Activated CD4-positive, CD25-positive, alpha-beta regulatory T cell treated with anti-CD3 and anti-CD28 coated beads, Interleukin-2, amount 50 U/mL, for 72 hours (primary cell): ENCODE measurements at places on chromosomes 16 and 17.

DNA sequence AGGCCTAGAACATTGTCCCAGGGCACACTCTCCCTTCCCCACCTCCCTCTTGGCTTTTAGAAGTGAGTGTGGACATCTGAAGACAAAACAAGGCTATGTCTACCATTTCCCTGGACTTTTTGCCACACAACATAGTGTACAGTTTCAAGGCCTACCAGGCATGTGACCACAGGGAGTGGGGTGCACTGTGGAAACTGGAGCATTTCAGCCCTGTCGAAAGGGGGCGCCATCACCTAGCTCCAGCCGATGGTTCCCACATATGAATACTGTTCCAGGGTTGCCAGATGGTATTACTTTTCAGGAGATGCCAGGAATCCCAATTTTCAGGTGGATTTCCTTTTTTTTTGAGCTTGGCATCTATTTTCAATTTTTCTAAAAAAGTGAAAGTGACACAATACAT, 140.7 kb downstream of the KATNIP start:
- DNase-seq, result no peak

GRCh38 chr17:36148559-36149295, 27.7 kb downstream of the TBC1D3B start:
- DNase-seq, result peak; percentile 63

DNA sequence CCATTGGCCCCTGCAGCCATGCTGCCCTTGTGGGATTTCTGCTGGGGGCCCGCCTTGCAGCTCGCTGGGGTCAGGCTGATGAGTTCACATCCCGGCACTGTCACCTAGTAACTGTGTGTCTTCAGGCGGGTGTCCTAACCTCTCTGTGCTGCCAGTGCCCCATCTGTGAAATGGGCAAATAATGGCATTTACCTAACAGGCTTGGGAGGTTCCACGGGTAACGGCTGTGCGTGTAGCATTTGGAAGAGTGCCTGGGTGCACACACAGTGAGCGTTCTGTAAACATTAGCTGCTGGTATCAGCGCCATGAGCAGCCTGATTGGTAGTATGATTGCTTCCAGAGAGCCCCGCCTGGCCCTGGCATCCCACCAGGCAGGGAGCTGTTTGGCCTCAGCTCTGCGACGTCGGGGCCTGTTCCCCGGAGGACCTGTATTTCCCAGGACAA, 167.3 kb upstream of the GSE1 start:
- no peak for DNase-seq

DNA sequence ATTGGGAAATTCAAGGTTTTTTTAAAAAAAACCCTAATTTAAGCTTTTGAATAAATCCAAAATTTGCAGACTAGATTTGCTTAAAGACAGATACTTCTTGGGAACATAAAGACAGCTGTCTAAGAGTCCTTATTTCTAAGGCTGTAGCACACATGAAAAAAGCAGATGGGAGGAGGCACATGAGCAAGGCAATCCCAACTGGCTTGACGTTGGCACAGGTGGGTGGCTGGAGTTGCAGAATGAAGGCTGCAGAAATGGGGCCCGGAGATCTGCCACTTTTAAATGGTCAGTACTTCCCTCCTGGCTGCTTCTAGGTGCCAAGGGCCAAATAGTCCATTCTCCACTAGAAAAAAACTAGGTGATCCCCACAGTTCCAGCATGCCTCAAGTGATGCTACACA, 4.4 kb downstream of the KIAA0753 start:
- no peak for DNase-seq

GRCh38 chr17:3977387-3977786, 13.2 kb upstream of the ATP2A3 start:
- no peak for DNase-seq

- peak; percentile 37 for DNase-seq
Observed at GRCh38 chr16:81873843-81874752, 95.0 kb downstream of the PLCG2 start.

DNA sequence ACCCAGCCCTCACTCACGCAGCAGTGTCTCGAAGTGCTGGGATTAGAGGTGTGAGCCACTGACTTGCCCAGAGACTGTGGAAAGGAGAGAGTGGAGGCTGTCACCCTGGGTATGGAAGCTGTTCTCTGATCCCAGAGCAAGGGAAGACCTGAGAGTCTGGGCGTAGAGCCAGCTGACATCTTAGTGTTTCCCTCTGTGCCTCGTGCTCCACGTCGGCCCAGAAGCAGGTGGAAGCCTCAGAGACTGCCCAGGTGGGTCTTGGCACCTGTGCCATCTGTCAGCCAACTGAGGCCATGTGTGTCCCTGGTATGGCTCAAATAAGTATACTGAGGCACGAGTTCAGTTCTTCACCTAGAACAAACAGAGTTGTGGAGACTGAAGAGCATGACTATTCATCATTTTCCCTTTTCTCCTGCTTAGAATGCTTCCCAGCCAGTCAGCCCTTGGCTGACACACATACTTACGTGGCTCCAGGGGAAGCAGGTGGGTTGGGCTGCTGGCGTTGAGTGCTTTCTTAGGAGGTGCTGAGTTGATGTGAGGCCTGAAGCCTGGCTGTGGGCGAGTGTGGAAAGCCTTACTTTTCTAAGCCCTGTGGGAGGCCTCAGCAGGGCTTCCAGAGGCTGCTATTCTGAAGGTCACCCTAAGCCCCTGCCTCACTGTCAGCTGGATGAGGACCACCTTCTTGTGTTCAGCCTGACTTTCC, 8.1 kb downstream of the CTRL start:
- DNase-seq, result no peak

DNA sequence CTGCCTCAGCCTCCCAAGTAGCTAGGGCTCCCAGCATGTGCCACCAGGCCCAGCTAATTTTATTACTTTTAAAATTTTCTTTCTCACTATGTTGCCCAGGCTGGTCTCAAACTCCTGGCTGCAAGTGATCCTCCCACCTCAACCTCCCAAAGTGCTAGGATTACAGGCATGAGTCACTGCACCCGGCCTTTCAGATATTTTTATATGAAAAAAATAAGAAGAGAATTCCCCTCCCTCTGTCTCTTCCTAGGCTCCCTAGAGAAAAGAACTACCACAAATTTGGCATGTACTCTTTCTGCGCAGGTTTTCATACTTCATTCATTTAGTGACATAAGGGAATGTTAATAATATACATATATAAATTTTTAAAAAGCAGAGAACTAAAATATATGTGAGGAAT, 21.7 kb upstream of the SMURF2 start:
- no peak for DNase-seq

- no peak for DNase-seq
Observed at GRCh38 chr17:65712383-65713267, 151.2 kb upstream of the AXIN2 start.

DNA sequence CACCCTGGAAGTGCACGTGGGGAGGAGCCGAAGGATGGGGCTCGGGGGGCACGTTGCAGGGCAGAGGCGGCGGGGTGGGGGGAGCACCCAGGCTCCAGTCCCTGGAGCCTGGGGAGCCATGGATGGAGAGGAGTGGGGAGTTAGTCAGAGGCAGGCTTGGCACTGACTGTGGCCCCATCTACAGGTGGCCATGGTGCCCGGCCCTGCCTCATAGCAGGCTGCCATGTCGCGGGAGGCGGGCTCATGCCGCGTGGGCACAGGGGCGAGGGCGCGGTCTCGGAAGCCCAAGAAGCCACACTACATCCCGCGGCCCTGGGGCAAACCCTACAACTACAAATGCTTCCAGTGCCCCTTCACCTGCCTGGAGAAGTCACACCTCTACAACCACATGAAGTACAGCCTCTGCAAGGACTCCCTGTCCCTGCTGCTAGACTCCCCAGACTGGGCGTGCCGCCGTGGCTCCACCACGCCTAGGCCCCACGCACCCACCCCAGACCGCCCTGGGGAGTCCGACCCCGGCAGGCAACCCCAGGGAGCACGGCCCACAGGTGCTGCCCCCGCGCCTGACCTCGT, 3.0 kb downstream of the PRR35 start:
- DNase-seq, result no peak
